Spleen (tissue), 13 donors: ENCODE measurements at places on chromosomes 1 and 21. TPM values are rescaled to one million over a fixed set of nuclear protein-coding genes. Genes with fewer than 3 reads are reported as not detected.

The SCYL3 gene
- 14.2 TPM for total RNA-seq

The NIPAL3 gene
- total RNA-seq: 25.4 TPM

The PROK1 gene
- 0.26 TPM for total RNA-seq

The SAMD13 gene
- 0.94 TPM for total RNA-seq

The CFHR5 gene
- not detected for total RNA-seq

The TSPAN1 gene
- total RNA-seq: not detected

The LMX1A gene
- not detected for total RNA-seq

The ANKRD34A gene
- 1.7 TPM for total RNA-seq

The ADAM15 gene
- 88.6 TPM for total RNA-seq

The CFHR4 gene
- not detected for total RNA-seq

The IQCC gene
- 1.5 TPM for total RNA-seq

- no peak for DNase-seq
Measured at GRCh38 chr1:186761358-186761757, 67.4 kb upstream of the PLA2G4A start.

- no peak for DNase-seq
Measured at GRCh38 chr1:184596950-184597645, 157.6 kb downstream of the EDEM3 start.

- no peak for DNase-seq
Measured at GRCh38 chr1:98001764-98002163, 80.9 kb upstream of the DPYD start.

GRCh38 chr1:109249654-109250401, 489 bp downstream of the CELSR2 start:
- DNase-seq: peak; percentile 78

DNA sequence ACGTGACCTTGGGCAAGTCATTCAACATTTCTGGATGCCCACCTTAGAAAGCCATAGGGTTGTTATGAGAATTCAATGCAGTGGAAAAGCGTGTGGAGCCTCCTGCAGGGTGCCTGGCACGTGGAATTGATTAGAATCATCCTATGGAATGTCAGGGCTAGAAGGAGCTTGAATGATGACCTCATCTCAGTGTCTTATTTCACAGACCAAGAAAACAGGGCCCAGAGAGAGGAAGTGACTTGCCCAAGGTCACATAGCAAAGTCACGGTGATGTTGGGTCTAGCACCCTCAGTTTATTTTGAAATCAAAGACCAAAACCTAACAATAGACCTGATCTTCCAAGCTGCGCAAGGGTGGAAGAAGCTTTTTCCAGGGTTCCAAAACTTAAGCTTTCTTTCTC, 6.0 kb downstream of the TRABD2B start:
- DNase-seq: no peak

GRCh38 chr1:220338759-220339158, 66.5 kb upstream of the RAB3GAP2 start:
- DNase-seq: no peak

DNA sequence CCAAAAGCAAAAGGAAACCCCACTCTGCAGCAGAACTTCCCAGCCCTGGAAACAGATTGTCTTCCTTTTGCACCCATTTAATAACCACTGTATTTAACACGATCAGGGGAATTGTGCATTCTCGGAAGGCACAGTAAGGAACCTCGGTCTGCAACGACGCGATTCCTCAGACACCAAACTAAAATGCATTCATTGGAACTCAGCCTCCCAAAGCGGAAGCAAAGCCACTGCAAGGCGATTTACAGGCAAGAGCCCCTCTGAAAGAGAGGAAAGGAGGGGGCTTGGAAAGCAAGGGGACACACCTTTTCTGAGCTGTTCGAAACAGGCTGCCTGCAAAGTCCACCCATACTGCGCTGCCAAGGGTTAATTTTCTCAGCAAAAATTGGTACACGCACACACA, 297.7 kb downstream of the OMA1 start:
- DNase-seq: no peak

- no peak for DNase-seq
Measured at GRCh38 chr1:53255031-53255430, 16.7 kb upstream of the MAGOH start.

GRCh38 chr1:93078638-93078985, 471 bp upstream of the MTF2 start:
- DNase-seq: no peak

DNA sequence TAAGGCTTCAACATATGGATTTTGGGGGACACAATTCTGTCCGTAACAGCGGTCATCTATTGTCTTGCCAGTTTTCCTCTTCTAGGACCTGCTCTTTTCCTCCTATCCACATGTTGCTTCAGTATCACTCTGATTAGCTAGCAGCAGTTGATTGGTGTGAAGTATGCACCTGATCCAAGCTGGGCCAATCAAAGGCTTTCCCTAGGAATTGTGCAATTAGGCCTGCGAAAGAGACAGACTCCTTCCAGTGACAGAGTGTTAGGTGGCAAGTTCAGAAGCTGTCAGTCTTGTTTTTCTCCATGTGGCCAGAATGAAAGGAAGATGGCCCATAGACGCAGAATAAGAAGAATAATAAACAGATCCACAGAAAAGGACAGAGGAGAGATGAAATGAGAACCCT, 34.1 kb upstream of the IL12RB2 start:
- DNase-seq: no peak

DNA sequence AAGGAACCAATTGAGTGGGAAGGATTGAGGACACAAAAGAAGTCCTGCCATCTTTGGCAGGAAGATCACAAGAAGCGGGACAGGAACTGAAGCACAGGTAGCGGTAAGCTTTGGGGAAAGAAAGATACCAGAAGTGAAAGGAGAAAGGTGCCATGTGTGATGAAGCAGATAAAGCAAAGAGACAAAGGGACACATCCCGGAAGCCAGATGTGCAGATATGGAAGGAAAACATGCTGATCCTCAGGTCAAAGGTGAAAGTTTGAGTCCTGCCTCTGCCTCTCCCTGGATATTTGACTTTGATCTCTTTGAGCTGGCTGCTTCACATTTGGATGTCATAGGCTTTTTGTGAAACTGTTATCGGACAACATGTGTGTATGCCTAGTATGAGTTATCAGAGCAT, 34.0 kb downstream of the ACP6 start:
- no peak for DNase-seq

DNA sequence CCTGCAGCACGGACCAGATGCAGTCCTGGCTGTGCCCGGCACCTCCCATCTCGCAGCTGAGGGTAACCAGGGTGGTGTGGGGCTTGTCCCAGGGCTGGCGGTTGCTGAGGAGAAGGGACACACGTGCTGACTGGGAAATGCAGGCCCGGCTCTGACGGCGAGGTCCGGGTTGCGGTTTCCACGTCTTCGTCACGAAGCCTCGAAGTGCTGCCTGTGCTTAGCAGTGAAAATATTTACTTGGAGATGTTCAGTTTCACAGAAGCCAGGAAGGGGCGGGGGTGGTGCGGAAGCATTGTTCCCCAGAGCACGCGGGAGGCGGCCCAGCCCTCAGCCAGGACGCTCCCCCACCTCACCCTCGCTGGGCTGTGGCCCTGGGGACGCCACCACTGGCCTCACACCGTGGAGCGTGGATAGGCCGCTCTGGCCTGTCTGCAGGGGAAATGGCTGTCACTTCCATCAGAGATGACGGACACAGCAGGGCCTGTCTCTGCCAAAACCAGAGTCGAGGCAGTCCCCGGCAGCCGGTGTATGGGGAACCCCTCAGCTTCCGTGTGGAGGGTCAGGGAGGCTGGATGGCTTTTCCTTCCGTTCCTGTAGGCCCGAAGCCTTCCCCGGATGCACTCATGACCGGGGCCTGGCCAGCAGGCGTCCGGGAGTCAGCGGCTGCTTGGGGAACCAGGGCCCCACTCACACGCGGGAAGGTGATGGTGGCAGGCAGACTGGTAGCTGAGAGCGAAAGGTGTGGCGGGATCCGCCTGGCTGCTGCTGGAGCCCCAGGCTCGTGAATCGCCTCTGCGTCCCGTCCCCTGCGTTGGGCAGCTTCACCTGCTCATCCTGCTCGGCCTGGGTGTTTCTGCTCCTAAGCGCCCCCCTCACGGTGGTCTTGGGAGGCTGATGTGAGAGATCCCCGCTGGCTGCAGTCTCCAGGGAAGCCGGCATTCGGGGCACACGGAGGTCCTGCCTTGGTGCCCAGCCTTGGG, 14.7 kb upstream of the POFUT2 start:
- DNase-seq: peak; percentile 82

- DNase-seq: no peak
Measured at GRCh38 chr1:25697435-25698217, 81.0 kb downstream of the MAN1C1 start.

- peak; percentile 51 for DNase-seq
Measured at GRCh38 chr1:36352910-36353878, 29.7 kb upstream of the EVA1B start.

DNA sequence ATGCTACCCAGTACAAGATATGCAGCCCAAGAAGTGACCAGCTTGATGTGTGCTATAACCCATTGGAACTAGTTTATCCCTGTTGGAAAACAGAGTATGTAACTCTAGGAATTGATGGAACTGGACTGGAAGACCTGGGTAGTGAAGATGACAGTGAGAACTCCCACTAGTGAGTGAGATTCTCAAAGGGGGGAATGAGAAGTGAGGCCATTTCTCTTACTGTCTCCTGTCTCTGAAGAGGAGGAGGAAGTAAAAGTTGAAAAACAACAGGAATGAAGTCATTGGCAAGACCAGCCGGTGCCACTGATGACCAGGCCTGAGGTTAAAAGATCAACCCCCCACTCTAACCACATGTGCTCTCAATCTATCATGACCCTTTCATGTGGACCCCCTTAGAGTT, 20.9 kb downstream of the PLA2G2F start:
- no peak for DNase-seq

GRCh38 chr1:205446828-205447227, 9.0 kb downstream of the BLACAT1 start:
- no peak for DNase-seq

DNA sequence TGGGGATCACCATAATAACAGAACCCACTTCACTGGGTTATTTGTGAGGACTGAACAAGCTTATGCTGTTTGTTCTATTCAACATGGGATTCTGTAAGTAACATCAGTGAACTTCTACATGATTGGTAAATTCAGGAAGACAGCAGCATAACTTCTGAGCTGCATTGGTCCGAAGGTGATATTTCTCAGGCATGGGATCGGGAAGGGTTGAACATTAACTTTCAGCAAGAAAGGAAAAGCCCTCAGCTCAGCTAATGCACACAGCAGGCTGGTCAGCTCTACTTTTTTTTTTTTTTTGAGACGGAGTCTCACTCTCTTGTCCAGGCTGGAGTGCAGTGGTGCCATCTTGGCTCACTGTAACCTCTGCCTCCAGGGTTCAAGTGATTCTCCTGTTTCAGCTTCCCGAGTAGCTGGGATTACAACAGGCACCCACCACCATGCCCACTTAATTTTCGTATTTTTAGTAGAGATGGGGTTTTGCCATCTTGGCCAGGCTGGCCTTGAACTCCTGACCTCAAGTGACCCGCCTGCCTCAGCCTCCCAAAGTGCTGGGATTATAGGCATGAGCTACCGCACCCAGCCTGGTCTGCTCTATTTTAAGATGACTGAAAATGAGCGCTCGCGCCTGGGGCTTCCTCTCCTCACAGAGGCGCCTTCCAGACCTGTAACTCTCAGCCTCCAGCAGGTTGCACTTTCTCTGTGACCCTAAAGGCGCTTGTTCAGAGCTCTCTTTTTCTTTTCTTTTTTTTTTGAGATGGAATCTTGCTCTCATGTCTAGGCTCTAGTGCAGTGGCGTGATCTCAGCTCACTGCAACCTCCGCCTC, 42.2 kb downstream of the ECE1 start:
- no peak for DNase-seq

GRCh38 chr1:160164121-160164520, 12.7 kb downstream of the ATP1A4 start:
- no peak for DNase-seq

- DNase-seq: no peak
Measured at GRCh38 chr1:236930503-236930902, 73.7 kb downstream of the MT1HL1 start.

GRCh38 chr21:32021319-32021994, 148.6 kb downstream of the HUNK start:
- DNase-seq: no peak
